AG08396 (cell line): ENCODE measurements at places on chromosomes 3 and 15.

GRCh38 chr3:152323834-152324233 lies 55.1 kb downstream of the MBNL1 start:
- no peak for DNase-seq

GRCh38 chr3:196087906-196088305 lies 6.0 kb upstream of the TFRC start:
- DNase-seq: no peak

DNA sequence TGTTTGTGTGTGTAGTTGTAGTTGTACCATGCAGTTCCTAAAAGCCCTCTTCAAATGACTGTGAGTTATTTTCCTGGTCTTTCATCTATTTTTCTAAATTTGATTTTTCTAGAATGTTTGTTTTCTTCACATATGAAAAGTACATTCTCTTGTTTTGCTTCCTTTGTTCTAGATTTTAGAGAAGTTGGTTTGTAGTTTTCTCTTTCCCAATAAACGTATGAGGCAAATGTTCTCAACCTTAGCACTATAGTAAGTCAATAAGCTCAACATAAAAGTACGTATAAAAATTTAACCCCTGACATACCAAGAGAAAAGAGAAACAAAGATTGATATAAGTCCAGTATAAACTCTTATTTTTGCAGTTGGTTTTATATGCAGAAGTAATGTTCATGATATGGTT lies 74.7 kb downstream of the IL1RAP start:
- DNase-seq: no peak

DNA sequence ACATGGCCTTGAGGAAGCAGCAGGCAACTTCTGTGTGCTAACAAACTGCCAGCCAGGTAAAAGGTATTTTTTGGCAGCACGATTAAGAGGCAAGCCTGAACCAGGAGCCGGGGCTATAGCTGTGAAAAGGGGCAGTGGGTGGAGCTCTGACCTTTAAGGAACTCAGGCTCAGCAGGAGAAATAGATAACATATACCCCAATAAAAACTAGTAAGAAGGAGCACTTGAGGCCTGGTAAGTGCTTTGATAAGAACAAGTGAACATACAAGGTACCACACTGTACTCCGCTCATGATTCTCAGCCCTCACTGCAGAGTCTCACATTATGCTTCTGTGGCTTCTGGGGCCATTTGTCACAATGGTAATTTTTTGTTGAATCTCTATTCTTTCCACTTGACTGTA lies 5.4 kb downstream of the FYCO1 start:
- DNase-seq: no peak

DNA sequence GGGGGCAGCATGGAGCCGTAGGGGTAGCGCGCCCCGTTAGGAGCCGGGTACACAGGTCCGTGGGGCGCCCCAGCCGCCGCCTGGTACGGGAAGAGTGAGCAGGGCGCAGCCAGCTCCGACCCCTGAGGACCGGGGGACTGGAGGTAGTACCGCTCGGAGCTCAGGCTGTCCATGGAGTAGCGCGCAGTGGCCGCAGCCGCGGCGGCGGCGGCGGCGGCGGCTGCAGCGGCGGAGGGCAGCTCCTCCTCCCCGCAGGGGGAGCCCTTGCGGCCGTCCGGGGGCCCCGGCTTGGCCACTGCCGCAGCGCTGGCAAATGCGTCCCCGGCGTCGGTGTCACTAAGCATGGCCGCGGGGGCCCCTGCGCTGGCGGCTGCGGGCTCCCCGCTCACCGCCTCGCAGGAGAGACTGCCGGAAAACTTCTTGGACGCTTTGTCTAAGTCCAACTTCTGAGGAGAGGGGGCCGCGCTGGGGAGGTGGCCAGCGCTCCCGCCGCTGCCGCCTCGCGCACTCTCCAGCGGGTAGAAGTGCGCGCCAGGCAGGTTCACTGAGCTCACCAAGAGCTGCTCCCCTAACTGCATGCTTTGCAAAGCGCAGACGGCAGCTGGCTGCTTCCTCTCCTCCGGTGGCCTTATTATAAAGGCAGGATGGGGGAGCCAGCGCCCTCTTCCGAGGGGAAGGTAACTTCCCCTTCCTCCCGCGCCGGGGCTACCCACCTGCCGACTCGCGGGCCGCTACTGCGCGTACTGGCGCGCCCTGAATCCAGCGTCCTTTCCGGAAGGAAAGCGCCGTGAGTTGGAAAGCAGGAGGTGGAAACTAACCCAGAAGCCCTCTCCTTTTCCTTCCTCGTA lies at the start of gene EOMES:
EOMES (minus strand) TSS at position 607 of the 848 bp plus-strand sequence; CDS start at position 578, 29 bp downstream.
- peak; percentile 63 for DNase-seq

- DNase-seq: no peak
Measured at GRCh38 chr3:36482256-36482655, 102.0 kb downstream of the STAC start.

DNA sequence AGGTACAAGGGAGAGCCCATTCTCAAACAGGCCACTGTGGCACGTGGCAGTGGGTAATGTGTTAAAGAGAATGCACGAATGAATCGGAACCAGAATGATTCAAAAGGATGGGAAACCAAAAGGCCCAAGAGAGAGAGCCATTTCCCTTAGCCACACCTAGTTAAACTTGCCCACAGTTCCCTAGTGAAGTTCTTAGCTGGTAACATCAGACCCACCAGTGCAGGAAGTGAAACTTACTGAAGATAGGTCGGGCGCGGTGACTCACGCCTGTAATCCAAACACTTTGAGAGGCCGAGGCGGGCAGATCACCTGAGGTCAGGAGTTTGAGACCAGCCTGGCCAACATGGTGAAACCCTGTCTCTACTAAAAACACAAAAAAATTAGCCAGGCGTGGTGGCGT lies 97.1 kb downstream of the MEX3B start:
- no peak for DNase-seq

GRCh38 chr15:76032046-76032445 lies 19.8 kb upstream of the NRG4 start:
- no peak for DNase-seq

DNA sequence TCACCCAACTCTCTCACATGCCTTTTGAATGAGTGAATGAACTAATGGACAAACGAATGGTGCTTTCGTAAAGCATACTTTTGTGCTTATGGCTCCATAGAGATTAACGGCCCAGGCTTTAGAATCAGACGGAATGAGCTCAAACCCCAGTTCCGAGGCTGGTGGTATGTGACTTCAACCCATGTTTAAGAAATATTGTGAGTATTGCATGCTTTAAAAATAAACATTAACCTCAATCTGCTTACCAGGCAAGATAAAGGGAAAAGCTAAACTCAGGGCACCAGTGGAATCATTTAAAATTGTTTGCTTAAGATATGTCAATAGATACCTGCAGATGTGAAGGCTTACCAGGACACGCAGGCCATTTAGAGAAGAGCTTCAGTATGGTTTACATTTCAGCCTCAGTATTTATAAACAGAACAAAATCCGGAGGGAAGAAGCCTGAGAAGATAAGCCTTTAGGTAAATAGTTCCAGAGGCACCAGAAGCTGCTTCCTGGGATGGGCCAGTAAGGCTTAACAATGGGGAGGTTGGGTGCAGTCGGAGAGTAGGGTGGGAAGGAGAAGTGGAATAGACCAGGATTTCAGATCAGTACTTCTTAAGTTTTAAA lies 186.4 kb downstream of the ADAMTS9 start:
- peak; percentile 49 for DNase-seq

DNA sequence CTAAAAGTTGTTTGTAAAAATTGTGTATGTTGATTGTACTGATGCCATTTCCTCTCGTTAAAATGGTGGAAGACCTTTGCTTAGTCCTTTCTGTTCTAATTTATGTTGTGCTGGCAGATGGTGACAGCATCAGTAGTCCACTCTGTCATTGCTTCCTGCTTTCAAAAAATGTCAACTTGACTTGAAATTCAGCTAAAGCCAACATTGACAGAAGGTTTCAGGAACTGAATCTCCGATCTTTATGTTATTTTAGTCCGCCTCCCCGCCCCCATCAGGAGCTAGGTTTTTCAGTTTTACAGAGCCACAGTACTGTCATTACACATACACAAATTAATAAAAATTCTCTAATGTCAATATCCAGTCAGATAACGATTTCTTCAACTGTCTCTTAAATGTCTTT lies 1.5 kb downstream of the CEP63 start:
- DNase-seq: no peak

DNA sequence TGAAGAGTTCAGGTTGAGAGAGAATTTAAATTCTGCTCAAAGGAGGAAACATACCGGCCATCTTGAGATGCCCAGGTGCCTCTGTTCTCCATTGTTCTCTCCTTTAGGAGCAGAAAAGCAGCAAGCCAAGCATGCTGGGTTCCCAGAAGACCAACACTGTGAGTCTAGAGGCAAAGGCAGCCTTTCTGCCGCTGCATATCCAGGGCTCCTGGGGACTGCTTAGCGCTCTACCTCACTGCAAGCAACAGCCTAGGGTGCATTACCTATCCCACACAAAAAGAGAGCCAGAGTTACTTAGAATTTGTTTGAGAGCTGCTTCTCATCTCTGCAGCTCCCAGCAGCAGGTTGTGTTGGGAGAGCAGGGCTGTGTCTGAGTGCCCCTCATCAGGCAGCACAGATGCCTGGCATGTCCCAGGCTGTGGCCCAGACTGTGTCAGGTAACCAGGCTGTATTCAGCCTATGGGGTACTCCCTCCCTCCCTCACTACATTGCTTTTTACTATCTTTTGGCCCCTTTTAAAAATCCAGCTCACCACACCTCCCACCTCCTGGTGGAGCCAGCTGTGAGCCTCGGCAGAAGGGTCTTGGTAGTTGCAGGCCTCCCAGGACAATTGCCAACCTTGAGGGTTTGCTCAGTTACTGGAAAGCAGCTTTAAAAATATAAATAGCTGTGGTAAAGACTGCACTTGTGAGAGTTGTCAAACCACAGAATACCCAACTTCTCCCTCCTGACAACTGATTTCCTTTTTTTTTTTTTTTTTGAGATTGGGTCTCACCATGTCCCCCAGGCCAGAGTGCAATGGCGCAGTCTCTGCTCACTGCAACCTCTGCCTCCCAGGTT lies 30.2 kb downstream of the BCL2L10 start:
- no peak for DNase-seq

DNA sequence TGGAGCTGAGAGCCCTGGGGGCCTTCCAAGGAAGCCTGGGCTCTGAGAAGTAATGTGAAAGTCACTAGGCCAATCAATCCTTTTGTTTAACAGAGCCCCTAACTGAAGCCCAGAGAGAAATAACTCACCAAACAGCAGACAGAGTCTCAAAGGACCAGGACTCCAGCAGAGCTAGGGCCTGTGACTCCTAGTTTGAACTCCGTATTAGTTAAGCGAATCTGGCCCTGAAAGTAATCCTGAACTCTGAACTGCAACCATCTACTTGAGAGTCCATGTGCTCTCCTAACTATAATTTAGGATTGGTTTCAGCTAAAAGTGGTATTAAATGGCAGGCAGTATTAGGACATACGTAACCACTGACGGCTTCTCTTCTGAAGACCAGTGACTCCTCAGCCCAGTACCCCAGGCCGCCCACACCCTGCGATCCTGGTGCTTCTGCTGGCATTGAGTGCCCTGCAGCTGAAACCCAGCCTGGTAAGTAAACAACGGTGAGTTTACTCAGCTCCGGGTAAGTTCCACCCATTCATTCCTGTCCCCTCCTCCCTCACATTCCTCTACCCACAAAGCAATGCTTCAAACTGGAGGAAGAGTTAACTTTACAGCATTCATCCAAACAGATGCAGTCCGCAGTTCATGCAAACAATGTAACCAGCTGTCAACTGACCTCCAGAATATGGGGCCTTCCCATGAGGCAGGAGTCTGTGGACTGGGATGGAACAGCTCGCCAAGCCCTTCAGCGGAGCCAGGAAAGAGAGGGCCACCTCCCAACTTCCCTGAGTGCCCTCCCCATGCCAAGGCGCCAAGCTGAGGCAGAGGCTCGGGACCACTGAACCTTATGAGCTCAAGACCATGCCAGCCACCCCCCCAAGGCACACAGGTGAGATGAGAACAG lies 7.3 kb downstream of the MYO5C start:
- DNase-seq: peak; percentile 71

- peak; percentile 93 for DNase-seq
Measured at GRCh38 chr3:134794950-134795745, at the start of gene EPHB1. Gene EPHB1 (plus strand): TSS chr3:134795260.

DNA sequence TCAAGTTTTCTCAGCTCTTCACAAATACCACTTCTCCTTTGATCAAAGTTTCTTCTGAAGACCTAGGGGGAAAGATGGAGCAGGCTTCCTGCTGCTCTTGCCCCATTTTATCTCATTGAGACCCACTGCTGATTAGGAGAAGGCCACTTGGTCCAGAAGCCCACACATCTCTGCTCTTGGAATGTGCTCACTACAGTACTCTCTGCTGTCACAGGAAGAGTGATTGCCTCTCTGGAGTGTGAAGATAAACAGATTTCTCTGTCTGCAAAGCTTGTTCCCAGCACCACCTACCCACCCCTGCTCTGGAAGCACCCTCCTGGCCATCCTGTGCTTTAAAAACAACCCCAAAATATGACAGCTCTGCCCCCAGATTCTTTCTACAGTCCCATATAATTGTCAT lies 41.3 kb upstream of the PRTG start:
- no peak for DNase-seq

DNA sequence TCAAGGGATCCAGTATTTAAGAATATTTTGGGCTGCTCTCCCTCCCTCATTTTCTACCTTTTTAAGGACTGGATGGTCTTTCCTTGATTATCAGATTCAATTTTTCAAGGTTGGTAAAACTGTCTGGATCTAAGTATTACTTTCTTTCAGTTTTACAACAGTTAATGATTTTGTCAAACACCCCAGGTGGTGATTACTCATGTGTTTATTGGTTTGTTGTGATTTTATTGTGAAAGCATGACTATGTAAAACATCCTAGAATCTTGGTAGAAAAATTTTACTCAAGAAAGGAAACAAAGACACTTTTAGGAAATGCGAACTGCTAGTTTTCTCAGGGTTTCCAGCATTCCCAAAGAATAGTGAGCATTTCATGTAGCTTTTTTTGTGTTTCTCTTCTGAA lies 7.3 kb downstream of the GTF2E1 start:
- no peak for DNase-seq

- peak; percentile 33 for DNase-seq
Measured at GRCh38 chr15:99305761-99306505, 54.7 kb downstream of the LRRC28 start.

DNA sequence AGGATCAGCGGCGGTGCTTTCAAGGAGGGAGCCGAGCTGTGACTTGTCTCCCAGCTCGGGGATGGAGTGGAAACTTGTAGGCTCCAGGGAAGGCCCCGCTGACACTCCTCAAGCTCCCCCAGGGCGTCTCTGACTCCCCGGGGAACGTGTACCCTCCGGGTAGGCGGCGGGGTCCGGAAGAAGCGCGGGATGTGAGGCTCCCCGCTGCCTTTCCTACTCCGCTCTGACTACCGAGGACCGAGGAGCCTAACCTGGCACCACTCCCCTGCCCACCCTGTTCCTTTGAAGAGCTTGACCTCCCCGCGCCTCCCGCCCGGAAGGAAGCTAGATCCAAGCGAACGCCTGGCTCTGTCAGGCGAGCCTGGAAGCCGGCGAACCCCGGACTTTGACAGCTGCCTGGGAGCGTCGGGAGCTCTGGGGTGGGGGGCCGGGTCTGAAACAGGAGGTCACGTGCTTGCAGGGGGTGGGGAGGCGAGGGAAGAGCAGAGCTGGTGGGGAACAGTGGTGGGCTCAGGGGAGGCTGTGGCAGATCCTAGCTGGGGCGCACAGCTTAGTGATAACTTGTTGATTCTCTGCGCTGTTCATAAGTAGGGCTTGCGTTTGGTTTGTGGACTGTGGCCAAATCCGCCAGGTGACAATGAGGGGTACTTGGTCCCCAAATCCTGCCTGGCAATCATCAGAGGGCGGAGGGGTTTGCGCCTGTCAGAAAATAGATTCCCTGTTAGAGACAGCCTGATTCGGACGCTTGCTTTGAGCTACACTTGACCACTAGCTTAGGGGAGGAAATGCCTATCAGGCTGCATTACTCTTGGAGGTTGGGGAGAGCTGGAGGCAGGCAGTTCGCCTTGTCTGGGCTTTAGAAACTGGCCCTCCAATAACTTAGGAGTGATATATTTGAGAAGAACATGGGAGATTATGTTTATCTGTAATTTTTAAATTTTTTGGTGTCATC lies 1.2 kb downstream of the CLSTN2 start:
- DNase-seq: peak; percentile 12

- DNase-seq: no peak
Measured at GRCh38 chr15:37135225-37135624, 34.9 kb upstream of the MEIS2 start.
